ENCODE measurements at places on chromosomes 13 and 19. TPM values are rescaled to one million over a fixed set of nuclear protein-coding genes. Genes with fewer than 3 reads are reported as not detected.

Gene SRRM5
- under 0.01 TPM for total RNA-seq

Gene TEX101
- not detected for total RNA-seq

Gene EHD2
- 166 TPM for total RNA-seq

Gene NUP62
- total RNA-seq: 25.8 TPM
